ENCODE measurements at places on chromosomes 16 and 17. TPM values are rescaled to one million over a fixed set of nuclear protein-coding genes. Genes with fewer than 3 reads are reported as not detected.

DNA sequence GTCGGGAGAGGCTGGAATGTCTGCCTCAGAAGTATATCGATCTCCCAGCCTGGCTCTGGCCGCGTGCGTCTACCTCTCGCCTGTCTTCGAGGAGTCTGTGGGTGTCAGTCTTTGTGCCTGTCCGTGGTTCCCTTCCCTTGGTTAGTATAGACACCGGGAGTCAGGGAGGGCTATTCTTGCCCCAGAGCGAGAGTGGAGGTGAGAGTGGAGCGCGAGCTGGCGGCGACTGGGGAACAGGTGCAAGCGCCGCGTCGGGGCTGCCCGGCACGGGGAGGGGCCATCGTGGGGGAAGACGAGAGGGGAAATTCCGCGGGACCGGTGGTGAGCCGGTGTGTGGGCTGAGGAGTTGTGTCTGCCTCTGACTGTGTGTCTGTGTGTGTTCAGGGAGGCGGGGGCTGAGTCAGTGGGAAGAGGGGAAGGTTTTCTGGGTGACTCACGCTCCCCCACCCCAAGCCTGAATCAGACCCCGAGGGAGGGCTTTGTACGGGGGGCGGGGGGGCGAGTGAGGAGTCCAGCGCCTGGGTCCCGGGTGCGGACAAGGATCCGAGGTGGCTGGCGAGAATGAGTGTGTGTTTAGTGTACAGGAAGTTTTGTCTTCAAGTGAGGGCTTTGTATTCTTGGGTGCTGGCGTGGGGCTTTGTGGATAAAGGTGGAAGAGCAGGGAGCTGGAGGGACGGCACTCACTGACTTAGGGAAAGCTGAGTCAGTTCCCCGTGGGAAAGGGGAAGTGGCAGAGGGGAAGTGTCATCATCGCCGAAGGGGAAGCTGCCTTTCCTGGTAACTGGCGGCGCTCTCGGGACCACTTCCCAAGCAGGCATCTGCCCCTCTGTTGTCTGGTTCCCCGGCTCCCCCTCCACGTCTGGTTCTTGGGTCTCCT, 8.6 kb downstream of the KDM6B start:
- DNase-seq: peak; percentile 76

DNA sequence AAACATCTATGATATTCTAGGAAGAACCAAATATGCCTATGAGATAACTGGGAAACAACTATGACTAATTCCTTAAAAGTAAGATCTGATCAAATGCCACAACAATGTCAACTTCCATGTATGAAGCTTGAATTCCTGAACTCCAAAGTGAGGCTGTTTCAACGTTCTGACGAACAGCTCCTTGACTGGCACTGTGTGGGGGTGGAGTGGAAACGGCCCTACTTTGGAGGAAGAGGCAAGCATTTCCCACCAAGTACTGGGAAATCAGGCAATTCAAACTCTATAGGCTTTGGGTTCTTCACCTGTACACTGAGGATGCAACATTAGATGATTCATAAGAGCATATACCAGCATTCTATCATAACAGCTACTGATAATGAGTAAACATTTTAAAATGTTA, 187.2 kb downstream of the CDK5R1 start:
- DNase-seq: no peak

DNA sequence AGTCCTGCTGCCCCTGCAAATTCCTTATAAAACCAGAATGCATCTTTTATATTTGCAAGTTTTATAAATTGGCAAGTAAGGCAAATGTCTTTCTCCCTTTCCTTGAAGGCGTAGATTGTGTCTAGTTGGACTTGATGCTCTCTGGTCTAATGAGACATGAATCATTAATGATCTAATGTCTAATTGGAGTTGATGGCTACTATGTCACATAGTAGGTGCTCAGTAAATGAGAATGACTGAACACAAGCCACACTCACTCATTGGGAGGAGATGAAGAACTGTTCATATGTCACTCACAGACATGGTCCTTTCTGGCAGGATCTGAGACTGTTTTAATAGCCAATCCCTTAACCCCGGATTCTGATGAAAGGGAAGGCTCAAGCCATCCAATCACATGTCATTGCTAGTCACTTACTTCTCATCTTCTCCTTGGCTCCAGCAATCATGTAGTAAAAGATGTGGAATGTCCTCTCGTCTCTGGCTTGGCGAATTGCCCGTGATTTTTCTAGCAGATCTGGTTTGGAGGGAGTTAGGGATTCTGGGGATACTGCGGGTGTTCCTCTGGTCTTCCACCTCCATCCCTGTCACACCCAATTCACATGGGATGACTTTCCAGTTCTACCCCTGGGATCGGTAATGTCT, 81.0 kb downstream of the MYH11 start:
- DNase-seq: no peak

DNA sequence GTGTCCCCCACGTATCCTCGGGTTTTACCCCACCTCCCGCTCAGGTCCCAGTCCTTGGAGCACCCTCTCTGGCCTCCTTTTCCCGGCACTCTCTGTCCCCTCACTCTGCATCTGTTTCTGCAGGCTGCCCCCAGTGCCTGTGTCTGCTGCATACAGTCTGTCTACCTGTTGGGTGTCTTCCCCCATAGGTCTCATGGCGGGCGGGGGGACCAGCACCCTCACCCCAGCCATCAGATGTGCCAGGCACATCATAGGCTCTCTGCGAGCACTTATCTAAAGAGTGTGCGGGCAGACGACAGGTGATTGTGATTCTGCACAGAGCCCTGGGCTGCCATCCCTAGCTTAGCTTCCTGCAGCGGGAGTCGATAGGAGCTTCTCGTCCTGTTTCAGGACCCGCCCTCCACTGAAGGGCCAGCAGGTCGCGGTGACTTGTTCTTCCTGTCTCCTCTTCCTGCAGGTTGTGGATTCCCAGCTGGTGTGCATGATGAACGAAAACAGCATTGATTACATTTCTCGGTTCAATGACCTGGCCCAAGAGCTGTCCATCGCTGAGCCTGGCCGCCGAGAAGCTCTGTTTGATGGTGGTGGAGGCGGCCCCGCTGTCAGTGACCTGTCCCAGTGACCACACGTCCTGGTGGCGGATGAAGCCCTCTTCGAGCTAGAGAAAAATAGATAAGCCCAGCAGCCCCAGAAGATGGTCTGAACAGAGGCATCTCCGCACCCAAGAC, 4.5 kb upstream of the JPT2 start:
- no peak for DNase-seq

GRCh38 chr16:351804-352520, 561 bp downstream of the AXIN1 start:
- DNase-seq: no peak

GRCh38 chr17:78611607-78612006, 34.4 kb upstream of the DNAH17 start:
- DNase-seq: no peak

GRCh38 chr16:60907645-60908044, 1128.6 kb downstream of the CDH8 start:
- DNase-seq: no peak

GRCh38 chr16:11038777-11039176, 94.4 kb downstream of the CLEC16A start:
- no peak for DNase-seq

DNA sequence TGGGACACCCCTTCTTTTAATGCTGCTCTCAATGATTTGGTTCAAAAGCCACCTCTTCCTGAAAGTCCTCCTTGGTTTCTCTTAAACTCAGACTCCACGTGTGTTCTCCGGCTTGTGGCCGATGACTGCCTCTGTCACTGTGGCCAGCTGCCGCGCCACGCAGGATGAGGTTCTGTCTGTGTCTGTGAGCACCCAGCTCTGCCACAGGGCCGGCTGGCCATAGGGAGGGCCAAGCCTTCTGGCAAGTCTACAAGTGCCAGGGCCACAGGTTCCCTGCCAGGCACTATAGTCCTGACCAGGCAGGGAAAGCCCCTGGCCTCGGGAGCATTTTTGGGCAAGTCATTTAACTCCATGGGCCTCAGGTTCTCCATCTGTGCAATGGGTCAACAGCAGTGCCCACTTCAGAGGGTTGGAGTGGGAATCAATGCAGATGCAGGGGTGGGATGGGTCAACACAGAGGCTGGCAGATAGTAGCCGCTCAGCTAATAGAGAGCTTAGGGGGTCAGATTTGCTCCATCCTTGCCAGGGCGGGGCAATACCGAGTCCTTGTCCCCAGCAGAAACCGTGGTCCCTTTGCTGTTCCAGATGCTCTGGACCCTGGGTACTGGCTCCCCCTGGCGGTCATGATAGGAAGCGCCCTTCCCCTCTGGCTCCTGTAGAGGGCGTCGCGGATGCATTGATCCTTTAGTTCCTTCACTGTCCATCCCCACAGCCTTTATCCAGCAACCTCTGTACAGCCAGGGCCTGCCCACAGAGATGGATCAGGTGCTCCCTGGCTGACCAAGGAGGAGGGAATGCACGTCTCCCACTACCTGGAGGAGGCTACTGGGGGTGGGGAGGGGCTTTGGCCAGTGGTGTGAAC, 19.3 kb upstream of the ADGRG3 start:
- DNase-seq: peak; percentile 37

- peak; percentile 56 for DNase-seq
These were observed 3.3 kb upstream of the AXIN2 start for GRCh38 chr17:65564793-65565192.

DNA sequence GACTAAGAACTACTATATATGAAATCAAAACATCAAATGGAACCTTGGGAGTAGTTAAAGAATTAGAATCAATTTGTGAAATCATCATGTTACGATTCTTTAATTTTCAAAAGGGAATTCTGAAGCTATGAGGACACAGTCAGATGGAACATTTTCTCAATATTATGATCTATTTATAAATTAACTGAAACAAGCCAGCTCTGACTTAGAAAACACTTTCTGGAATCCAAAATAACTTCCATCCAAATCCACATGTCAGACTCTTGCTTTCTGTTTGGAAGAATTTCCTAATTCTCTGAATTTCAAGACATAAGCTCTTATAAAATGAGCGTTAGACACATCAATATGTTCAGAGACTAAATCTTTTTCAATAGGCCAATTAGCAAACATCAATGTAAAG, 737.7 kb upstream of the SOX9 start:
- DNase-seq: no peak

DNA sequence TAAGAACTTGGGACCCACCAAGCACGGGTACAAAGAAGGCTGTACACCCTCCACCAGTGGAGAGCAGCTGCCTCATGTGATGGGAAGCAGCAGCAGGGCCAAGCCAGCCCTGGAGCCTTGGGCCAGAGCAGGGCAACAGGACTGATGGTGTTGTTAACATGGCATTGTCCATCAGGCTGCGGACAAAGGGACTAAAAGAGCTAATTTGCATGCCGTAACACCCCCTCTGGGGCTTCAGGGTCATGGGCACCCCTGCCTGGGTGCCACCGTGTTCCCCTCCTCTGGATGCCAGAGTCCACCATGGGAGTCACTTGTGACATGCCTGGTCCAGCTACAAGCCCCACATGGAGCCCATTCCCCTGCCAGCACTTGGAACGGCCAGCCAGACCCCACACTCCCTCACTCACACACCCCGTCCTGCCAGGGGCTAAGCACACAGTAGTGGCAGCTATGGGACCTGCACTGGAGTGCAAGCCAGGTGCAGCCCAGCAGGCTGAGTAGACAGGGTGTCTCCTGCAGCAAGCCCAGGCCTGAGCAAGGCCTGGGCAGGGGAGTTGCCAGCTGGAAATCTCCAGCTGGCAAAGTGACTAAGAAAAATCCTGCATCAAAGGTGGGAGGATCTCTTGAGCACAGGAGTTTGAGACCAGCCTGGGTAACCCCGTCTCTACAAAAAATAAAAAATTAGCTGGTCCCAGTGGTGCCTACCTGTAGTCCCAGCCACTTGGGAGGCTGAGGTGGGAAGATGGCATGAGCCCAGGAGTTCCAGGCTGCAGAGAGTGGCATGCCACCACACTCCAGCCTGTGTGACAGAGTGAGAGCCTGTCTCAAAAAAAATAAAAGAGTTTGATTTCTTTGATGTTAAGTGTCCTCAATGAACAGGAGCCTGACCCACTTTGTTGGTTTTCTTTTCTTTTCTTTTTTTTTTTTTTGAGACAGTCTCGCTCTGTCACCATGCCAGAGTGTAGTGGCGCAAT, 33.7 kb downstream of the NOL11 start:
- DNase-seq: no peak

DNA sequence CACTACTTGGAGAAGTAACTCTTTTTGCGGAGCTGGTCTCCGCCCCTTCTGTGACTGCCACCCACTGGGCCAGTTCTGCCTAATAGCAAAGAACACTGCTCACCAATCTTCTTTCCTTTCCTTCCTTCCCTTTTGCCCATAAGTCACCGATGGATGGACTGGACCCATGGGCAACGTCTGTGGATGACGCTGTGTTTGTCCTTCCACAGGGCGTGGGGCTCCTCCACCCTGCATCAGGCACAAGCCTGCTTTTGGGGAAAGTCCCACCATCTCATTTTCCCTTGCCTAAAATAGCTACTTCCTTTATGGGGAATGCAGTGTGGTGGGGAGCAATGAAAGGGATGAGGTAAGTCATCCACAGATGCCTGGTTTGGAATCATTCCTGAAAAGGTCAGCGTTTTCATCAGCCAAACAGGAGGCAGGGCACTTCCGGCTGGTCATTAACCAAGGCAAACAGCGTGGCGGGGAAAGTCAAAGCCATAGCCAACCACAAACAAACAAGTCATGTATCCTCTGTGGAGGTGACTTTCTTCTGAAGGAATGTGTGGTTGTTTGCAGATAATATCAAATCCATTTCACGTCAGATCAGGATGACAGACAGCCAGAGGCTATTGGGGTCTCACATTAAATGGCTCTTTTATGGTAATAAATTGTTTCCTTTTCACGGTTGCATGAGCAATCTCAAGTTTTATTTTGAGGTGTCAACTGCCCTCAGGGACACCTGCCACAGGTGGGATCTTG, 30.7 kb upstream of the MED9 start:
- no peak for DNase-seq

- DNase-seq: no peak
These were observed 129.8 kb downstream of the ZNF423 start for GRCh38 chr16:49726155-49726554.

Gene ABCA8
- total RNA-seq: 84.4 TPM

Gene FOXJ1
- total RNA-seq: not detected

Gene FBXL19
- 15.4 TPM for total RNA-seq

Gene PYY
- 0.69 TPM for total RNA-seq

Gene AOC3
- total RNA-seq: 12.4 TPM

Gene ZNF750
- total RNA-seq: not detected

Gene ATP2A1
- total RNA-seq: 0.24 TPM

Gene NARF
- 52.7 TPM for total RNA-seq

Data from ovary (tissue), 10 donors.